ENCODE measurements at places on chromosomes 1 and 21. TPM values are rescaled to one million over a fixed set of nuclear protein-coding genes. Genes with fewer than 3 reads are reported as not detected.
A peak's percentile ranks its signal among the peaks of the same experiment; 100 is the strongest.

- no peaks in the 10 kb centered on the region for H3K36me3 ChIP-seq
- H3K4me3 ChIP-seq: no peak overlapping the region
- H3K27ac ChIP-seq: no peak overlapping the region
- DNase-seq: no peak
- no peaks in the 10 kb centered on the region for H3K4me1 ChIP-seq
These were observed 552.6 kb downstream of the MRPL39 start for GRCh38 chr21:25054689-25055088.

GRCh38 chr1:160167580-160167979 is 16.2 kb downstream of the ATP1A4 start:
- H3K27ac ChIP-seq: no peak overlapping the region
- no peak overlapping the region for H3K4me3 ChIP-seq
- no peaks in the 10 kb centered on the region for H3K4me1 ChIP-seq
- DNase-seq: no peak
- no peaks in the 10 kb centered on the region for H3K27me3 ChIP-seq

Gene GFI1
- 3.0 TPM for total RNA-seq

- H3K4me3 ChIP-seq: no peak overlapping the region
- no peaks in the 10 kb centered on the region for H3K4me1 ChIP-seq
- no peak for DNase-seq
- no peaks in the 10 kb centered on the region for H3K36me3 ChIP-seq
These were observed 14.8 kb downstream of the S100A6 start for GRCh38 chr1:153520818-153521476.

DNA sequence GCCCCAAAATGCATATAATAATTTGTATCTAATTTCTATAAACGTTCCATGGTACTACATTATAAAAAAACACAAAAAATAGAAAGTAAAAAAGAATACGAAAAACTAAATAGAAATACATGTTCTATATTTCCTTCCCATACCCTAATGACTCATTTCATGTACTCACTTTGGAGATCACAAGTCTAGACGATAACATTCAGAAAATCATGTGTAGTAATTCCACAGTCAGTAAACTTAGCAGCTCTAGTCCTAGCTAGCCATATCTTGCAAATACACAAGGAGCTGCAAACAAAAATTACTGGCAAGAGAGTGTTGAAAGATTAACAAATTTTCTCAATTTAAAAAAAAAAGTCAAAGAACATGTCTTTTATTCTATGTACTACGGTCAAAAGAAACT is 1.4 kb downstream of the GOLPH3L start:
- H3K4me3 ChIP-seq: peak overlapping the region; percentile 89
- H3K27me3 ChIP-seq: no peaks in the 10 kb centered on the region
- H3K27ac ChIP-seq: peak overlapping the region; percentile 79
- peaks cover 21% of the 10 kb centered on the region for H3K36me3 ChIP-seq

- no peak overlapping the region for H3K27ac ChIP-seq
- no peak overlapping the region for H3K4me3 ChIP-seq
- H3K4me1 ChIP-seq: no peaks in the 10 kb centered on the region
- no peak for DNase-seq
- no peaks in the 10 kb centered on the region for H3K27me3 ChIP-seq
These were observed 75.4 kb downstream of the CENPF start for GRCh38 chr1:214678386-214678785.

DNA sequence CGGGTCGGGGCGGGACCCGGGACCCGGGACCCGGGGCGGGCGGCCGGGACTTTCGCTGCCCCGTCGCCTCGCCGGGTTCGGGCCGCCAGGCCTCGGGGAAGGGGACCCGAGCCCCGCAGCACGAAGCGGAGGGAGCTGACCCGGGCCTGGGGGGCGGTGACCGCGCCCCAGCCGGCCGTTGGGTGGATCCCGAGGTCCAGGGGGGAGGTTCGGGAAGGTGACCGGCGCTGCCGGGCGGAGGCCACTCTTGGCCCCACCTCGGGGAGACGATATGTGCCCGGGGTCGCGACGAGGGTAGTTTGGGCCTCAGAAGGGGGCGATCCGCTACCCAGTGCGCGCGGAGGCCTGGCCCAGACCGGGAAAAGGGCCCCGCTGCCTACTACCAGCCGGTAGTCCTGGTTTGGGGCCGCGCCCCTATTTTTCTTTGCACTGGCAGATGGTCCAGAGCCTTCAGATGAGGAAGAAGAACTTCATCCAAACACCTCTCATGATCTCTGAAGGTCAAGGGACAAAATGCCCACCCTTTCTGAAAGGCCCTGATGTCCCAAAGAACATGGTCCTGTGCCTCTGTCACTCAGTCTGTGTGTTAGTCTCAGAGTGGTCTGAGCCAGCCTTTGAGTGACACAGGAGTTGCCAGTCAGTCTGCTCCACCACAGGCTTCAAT is 766 bp downstream of the AGO4 start:
- H3K4me1 ChIP-seq: peaks cover 19% of the 10 kb centered on the region
- no peak overlapping the region for H3K27ac ChIP-seq
- peak; percentile 36 for DNase-seq
- peak overlapping the region; percentile 77 for H3K4me3 ChIP-seq
- no peaks in the 10 kb centered on the region for H3K36me3 ChIP-seq

Gene CXADR
- total RNA-seq: 0.07 TPM

DNA sequence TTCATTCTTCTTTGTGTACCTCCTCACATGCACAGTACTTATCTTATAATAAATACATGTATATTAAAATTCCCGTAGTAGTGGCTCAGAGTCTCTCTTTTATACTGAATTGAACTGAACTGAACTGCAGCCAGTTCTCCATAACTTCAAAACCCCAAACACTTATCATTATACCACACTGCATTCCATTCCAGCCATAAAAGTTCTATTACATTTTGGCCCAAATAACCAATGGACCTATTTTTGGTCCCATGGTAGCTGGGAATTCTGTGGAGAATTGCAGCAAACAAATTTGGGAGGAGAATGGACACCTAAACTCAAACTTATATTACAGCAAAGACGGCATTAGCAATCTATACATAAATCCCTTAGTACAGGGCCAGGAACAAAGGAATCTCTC is 86.6 kb upstream of the C1orf87 start:
- no peak for DNase-seq
- H3K27ac ChIP-seq: no peak overlapping the region
- H3K27me3 ChIP-seq: no peaks in the 10 kb centered on the region

DNA sequence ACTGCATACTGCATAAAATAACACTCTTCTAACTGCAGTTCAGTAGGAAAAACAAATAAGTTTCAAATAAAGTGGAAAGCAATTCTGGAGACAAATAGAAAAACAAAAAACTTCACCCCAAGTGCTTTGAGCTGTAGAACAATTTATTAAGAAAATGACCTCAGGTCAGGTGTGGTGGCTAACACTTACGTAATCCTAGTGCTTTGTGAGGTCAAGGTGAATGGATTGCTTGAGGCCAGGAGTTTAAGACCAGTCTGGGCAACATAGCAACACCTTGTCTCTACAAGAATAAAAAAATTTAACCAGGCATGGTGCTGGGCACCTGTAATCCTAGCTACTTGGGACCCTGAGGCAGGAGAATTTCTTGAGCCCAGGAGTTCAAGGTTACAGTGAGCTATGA is 5.0 kb upstream of the PPT1 start:
- H3K4me1 ChIP-seq: peaks cover 7% of the 10 kb centered on the region
- peaks cover 4% of the 10 kb centered on the region for H3K27me3 ChIP-seq
- H3K4me3 ChIP-seq: no peak overlapping the region
- no peaks in the 10 kb centered on the region for H3K36me3 ChIP-seq

DNA sequence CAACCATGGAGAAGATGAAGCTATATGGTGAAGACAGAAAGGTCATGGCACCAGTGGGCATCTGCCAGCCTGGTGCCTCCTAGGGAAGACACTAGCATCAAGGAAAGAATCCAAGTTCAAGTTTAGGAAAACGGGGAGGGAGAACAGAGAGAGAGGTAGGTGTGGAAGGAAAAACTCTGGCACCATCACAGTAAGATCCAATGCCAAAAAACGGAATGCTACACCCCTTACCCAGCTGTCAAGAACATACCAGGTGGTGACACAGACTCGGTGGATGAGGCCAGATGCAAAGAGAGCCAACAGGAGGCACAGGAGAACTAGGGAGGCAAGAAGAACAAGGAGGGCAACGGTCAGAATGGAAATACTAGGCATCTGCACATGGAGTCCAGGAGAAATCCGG is 3.6 kb downstream of the KRTCAP2 start:
- no peak for DNase-seq
- H3K27me3 ChIP-seq: no peaks in the 10 kb centered on the region
- no peak overlapping the region for H3K4me3 ChIP-seq
- peaks cover 31% of the 10 kb centered on the region for H3K4me1 ChIP-seq

DNA sequence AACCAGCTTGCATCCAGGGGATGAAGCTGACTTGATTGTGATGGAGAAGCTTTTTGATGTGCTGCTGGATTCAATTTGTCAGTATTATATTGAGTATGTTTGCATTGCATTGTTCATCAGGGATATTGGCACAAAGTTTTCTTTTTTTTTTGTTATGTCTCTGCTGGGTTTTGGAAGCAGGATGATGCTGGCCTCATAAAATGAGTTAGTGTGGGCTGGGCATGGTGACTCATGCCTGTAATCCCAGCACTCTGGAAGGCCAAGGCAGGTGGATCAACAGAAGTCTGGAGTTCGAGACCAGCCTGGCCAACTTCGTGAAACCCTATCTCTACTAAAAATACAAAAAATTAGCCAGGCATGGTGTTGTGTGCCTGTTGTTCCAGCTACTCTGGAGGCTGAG is 8.6 kb downstream of the OR2L3 start:
- H3K27ac ChIP-seq: no peak overlapping the region
- H3K4me3 ChIP-seq: no peak overlapping the region
- H3K36me3 ChIP-seq: no peaks in the 10 kb centered on the region

DNA sequence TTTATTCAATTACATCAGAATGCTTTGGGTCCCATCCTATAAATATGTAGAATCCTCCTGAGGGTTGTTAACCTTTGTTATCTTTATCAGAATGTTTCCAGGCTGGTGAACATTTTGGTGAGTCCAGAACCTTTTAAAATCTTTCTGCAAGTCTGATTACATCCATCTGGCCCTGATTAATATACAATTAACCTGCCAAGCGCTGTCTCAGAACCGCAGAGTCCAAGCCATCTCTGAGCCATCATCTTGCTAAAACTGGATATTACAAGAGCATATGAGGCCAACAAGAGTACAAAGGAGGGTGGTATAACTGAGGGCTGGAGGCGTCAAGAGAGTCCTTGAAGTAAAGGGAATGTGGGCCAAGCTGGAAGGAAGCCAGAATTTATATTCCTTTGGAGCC is 88.6 kb upstream of the ZC3H11B start:
- H3K4me1 ChIP-seq: no peaks in the 10 kb centered on the region
- no peaks in the 10 kb centered on the region for H3K36me3 ChIP-seq
- DNase-seq: no peak
- no peak overlapping the region for H3K27ac ChIP-seq

Gene DHCR24
- 2.0 TPM for total RNA-seq

Gene SLC44A5
- 1.6 TPM for total RNA-seq

Gene SPRR1B
- not detected for total RNA-seq

DNA sequence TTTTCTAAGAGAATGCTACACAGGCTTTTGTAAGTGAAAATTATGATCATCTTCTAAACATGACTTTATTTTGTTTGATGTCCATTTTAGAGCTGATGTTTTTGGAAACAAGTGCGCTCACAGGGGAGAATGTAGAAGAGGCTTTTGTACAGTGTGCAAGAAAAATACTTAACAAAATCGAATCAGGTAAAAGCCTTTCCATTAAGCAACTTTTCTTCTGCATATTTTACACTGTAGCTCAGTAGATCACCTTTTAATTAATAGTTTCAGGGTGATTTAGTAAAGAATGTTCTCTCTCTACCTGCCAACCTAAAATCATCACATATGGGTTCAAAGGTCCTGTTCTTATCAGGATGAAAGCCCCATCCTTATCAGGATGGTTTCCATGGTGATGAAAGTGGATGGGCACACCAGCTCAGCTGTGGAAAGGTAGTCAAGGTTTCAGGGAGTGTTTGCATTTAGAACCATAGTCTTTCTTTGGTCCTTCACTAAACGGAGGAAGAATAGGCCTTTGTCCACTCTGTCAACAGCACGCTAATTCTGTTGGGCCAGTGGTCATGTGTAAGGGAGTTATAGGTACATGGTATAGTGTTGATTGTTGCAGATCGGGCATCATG is 28.1 kb downstream of the RAB4A start:
- H3K4me3 ChIP-seq: no peak overlapping the region
- H3K4me1 ChIP-seq: no peaks in the 10 kb centered on the region
- DNase-seq: no peak
- no peaks in the 10 kb centered on the region for H3K27me3 ChIP-seq

Gene SPATA45
- total RNA-seq: not detected

DNA sequence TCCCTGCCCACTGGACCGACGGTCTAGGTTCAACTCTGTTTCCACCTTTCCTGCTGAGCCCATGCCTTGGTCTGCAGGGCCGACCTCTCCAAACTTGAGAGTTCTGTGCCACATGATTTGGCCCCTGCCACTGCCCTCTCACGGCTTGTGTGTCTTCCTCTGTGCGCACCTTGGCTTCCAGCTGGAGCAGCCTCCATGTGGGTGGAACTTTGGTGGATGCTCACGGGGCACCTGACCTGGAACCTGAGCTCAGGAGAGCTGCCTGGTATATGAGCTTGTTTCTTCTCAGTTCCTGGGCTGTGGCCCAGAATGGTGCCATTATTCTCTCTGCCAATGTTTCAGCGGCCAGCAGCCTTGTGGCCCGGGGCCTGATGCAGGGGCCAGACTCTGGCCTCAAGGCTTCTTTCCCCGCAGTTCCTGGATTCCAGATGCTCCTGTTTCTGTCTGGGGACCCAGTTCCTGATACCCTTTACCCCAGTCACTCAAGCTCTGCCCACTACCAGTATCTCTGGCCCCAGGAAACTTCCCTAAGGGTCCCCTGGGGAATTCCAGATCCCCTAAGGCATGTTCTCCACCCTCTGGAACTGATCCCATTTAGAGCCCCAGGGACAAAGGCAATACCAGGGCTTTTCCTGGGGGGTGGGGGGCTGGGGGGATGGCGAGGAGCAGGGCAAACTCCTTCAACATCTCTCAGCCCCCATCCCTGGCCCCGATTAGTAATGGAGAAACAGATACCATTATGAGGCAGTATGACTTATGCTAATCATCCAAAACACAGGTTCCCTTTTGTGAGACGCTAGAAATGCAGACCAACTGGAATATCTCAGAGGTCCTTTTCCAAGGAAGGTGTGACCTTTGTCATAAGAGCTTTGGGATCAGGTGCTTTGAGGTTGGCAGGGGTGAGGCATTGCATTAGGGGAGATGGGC is 11.1 kb downstream of the QSOX1 start:
- H3K4me1 ChIP-seq: no peaks in the 10 kb centered on the region
- no peak for DNase-seq
- H3K36me3 ChIP-seq: no peaks in the 10 kb centered on the region

- no peak for DNase-seq
- H3K4me3 ChIP-seq: no peak overlapping the region
- H3K27me3 ChIP-seq: peaks cover 1% of the 10 kb centered on the region
- H3K27ac ChIP-seq: no peak overlapping the region
These were observed 92.5 kb upstream of the CAMK1G start for GRCh38 chr1:209491031-209491430.

Gene C1QA
- total RNA-seq: not detected

- H3K4me3 ChIP-seq: no peak overlapping the region
- no peak for DNase-seq
- no peak overlapping the region for H3K27ac ChIP-seq
- H3K4me1 ChIP-seq: no peaks in the 10 kb centered on the region
- no peaks in the 10 kb centered on the region for H3K27me3 ChIP-seq
These were observed 17.1 kb downstream of the ZP4 start for GRCh38 chr1:237873487-237874211.
